NCI-H345 (cell line): ENCODE measurements at places on chromosomes 12 and 14.

DNA sequence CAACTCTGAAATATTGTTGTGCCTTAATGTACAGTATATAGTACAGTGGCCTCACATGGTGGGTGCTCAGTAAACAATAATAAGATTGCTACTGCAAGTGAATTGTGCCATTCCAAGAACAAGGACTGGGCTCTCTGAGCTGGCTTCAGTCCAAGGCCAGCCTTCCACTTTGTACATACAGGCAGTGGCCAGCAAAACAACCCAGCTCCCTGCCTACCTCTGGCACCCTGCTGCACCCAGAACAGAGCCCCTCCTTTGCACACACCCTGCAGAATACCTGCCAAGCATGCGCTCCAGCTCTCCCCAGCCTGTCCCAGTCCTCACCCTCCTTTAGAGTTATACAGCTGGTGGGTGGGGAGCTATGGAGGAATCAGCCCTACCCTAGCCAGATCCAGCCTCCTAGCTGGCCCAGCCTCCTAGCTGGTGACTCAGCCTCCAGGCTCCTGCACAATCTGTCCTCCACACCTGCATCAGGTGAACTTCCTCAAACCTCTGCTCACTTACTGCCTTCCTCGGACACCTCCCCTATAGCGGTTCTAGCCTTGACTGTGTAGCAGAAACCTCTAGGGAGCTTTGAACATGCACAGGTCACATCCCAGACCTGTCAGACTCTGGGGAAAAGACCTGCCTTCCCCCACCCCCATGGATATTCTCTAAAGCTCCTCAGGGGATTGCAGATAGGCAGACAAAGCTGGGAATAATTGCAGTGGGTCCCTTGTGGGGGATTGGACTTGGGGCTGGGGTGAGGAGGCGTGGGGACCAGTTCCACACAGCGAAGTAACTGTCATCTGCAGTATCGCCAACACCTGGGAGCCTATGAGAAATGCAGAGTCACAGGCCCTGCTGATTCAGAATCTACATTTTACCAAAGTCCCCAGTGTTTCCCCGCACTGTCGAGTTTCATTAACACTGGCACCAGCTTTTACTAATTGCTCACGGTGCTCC, 17.9 kb downstream of the ZDHHC22 start:
- DNase-seq = peak; percentile 89

DNA sequence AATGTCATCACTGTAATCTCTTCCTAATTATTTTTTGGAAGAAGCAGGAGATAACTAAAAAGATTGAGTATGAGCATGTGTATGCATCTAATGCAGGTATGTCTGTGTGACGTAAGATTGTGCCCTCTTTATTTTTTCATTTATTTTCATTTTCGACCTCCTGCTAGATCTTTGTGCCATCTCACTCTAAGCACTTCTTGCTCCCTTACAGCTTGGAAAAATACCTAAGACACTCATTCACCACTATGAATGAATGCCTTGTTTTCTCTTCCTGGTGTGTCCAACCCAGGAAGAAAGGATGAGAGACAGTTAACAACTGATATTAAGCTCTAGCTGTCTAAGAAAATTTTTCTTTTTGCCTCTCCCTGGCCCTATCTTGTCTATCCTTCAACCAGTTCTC, 76.8 kb upstream of the CISTR start:
- DNase-seq = no peak

DNA sequence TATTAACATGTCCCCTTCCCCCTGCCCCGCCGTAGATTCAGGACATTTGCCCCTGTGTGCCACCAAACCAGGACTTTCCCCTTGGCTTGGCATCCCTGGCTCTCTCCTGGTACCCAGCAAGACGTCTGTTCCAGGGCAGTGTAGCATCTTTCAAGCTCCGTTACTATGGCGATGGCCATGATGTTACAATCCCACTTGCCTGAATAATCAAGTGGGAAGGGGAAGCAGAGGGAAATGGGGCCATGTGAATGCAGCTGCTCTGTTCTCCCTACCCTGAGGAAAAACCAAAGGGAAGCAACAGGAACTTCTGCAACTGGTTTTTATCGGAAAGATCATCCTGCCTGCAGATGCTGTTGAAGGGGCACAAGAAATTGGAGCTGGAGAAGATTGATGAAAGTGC, 28.9 kb downstream of the HRK start:
- DNase-seq = no peak

- peak; percentile 81 for DNase-seq
Observed at GRCh38 chr12:7995266-7995963, 37.1 kb upstream of the FOXJ2 start.

- no peak for DNase-seq
Observed at GRCh38 chr12:111458546-111459172, 52.9 kb downstream of the SH2B3 start.

DNA sequence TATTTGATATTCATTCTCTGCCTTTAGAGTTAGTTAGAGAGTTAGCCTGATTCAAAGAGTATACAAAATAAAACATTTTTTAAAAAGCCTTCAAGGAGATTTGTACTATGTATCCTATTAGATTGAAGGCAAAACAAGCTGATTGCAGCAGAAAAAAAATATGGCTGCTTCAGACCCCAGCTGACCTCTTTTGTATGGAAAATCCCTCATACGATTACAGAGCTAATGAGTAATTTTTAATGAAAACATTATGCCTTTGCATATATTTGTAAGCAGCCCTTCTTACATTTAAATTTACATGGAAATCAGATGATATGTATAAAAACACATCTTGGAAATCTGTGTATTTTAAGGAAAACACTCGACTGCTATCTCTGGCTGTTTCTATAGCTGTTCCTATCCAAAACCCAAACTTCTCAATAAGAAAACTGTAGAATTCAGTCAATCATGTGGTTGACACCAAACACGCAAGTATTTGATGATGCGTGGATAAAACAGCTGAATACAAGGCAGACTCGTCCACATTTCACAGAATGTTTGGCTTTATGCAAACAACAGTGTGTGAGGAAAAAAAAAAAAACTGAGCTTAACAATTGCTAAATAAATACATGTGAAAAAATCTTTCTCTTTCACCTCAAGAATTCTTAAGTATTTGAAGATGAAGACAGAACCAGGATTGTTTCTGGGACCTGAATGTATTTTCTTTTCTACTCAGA, 275.3 kb downstream of the EGLN3 start:
- DNase-seq = no peak

GRCh38 chr12:64057706-64058105, 164.4 kb downstream of the KICS2 start:
- DNase-seq = no peak

DNA sequence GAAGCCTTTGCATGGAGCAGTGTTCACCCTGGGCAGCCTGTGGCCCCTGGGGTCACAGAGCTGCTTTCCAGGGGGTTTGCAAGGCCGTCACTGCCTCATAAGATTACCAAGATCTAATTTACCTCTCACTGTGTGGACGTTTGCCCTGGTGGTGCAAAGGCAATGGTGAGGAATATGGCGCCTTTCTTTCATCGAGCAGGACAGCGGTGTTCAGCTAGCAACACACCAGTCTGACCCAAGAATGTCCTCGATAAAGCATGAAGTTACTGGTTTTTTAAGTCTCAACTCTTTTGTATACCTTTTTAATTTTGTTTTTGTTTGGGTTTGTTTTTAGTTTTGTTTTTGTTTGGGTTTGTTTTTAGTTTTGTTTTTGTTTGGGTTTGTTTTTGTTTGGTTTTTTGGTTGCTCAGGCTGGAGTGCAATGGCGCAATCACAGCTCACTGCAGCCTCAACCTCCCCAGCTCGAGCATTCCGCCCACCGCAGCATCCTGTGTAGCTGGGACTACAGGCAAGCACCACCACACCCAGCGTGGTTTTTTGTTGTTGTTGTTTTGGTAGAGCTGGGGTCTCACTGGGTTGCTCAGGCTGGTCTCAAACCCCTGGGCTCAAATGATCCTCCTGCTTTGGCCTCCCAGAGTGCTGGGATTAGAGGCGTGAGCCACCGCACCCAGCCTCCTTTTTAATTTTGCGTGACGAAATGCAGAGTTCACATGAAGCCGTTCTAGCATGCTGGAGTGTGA, 57.9 kb downstream of the PPP2R5C start:
- no peak for DNase-seq

GRCh38 chr12:124599074-124599999, 31.9 kb upstream of the NCOR2 start:
- no peak for DNase-seq

- DNase-seq = no peak
Observed at GRCh38 chr12:113306382-113306781, 28.5 kb downstream of the SLC8B1 start.

DNA sequence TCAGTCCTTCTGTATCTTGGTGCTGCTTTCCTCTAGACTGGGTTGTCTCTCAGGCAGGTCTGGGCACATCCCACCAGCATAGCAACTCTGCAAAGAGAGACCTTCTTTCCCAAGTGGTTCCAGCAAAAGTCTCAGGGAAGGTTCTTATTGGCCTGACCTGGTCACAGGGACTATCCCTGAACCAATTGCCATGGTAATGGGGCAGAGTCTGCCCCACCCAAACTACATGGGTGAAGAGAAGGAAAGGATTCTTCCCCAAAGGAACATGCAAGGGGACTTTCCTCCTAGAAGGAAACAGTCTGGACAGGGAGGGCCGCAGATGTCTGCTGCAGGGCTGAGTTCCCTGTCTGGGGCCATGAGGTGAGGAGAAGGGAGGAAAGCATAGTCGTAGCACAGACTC, 122.2 kb upstream of the NCOR2 start:
- no peak for DNase-seq

GRCh38 chr14:24803933-24804494, 170.0 kb upstream of the GZMB start:
- no peak for DNase-seq

- DNase-seq = no peak
Observed at GRCh38 chr14:102911991-102912761, 10.3 kb upstream of the AMN start.
